ENCODE measurements at places on chromosomes 6 and 20.

DNA sequence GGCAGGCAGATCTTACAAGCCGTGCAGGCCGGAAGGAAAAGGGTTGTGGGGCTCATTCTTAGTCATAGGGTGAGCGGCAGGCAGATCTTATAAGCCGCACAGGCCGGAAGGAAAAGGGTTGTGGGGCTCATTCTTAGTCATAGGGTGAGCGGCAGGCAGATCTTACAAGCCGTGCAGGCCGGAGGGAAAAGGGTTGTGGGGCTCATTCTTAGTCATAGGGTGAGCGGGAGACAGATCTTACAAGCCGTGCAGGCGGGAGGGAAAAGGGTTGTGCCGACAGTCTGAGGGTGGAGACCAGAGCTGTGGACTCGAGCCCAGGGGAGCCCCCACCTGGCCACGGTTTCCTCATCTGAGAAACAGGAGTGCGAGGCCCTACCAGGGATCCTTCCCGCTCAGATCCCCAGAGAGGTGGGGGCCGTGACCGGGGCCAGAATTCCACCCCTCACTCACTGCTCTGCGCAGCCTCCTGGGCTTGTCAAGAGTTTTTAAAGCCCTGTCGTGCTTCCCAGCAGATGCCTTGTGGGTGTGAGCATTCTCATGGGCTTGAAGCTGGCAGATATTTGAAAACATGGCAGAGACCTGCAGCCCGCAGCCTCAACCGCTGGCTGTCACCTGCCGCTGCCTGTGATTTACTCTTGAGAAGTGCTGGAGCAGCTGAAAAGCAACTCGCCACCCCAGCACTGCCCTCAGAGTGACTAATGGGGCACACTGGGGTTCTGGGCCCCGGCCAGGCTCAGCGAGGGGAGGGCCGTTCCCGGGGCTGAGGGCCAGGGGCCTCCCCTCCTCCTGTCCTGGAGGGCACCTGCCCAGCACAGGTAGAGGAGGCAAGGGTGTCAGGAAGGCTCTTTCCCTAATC lies 31.9 kb downstream of the NTSR1 start:
- DNase-seq, result peak; percentile 27

- no peak for DNase-seq
These were observed 105.0 kb upstream of the MAP3K7 start for GRCh38 chr6:90691823-90692222.

DNA sequence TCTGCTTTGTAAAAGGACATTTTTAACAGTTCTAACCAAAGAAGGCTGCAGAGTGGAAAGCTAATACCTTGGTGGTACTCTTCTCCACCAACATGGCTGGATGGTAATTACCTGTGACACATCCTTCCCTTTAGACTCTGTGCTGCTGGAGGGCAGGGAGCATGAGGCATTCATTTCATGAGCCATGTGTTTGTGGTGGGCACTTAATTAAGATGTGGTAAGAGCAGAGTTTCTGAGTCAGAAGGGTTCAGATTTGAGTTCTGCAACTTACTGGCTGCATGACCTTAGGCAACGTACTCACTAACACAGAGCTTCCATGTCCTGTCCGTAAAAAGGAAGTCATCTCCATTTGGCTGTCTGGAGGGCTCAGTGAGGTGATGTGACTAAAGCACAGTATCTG lies 9.1 kb upstream of the ZNF133 start:
- DNase-seq, result no peak

- no peak for DNase-seq
These were observed 7.3 kb downstream of the TRDN start for GRCh38 chr6:123629258-123629941.

DNA sequence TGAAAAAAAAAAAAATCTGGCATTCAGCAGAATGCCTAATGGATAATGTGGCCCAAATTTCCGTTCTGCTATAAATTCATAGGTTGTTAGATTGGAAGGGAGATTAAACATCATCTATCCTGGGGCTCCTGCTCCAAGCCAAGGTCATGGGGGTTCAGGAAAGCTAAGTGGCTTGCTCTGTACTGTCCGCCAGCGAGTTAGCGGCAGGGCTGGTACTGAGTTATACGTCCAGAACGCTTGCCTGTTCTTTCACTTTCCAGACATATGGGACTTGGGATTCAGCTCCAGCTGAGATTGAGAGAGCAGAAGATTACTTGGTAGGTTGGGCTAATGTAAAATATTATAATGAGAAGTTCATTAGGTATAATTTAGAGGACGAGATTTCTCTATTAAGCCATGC lies 858 bp downstream of the RWDD1 start:
- peak; percentile 51 for DNase-seq

- DNase-seq, result no peak
These were observed 377.1 kb downstream of the ESR1 start for GRCh38 chr6:152184573-152184916.

DNA sequence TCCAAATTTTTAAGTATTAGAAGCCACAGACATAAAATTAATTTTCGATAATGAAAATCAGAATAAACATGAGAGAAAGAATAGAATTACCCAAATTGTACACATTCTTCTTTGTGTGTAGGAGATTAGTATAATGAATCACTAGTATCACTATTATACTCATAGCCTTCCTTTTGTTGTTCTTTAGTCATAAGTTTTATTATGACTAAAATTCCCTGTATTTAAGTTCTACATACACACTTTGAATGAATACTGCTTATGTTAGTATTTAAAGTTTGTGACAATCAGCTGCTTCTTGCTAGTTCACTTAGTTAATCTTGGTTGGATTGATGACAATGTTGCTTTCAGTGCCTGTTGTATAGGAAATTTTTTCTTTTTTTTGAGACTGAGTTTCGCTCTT lies 72.7 kb downstream of the CCDC170 start:
- DNase-seq, result no peak

DNA sequence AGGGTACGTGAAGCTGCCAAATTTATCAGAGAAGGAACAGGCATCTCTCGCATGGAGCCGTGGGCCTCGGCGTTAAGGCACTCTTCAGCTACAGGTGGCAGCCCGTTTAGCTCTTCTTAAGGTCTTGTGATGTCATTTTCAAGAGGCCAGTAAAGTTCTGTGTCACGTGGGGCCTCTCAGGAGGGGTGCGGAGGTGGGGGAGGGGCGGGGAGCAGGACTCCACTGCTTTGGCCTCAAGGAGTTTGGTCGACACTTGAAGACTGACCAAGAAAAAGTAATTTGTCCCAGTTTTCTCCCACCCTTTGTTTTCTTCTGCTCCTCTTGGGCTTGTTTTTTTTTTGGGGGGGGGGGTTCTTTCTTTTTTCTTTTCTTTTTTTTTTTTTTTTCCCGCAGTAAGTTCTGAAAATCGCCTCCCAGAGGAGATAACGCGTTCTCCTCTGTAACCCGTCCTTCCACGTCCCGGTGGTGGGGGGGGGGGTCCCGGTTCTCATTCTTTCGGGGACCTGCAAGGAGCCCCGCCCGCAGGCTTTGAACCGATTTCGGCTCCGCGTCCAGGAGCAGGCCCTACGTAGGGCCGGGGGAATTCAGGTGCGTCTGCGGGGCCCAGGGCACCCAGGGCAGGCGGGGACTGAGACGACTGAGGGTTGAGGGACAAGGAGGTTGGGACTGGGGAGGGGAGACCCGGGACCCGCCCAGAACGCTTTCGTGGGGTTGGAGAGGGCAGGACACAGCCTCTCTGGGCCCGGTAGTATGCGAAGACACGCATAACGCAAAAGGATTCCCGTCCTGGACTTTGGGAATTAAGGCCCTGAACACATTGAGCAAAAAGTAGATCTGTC lies 26.0 kb downstream of the GPX6 start:
- DNase-seq, result peak; percentile 29

DNA sequence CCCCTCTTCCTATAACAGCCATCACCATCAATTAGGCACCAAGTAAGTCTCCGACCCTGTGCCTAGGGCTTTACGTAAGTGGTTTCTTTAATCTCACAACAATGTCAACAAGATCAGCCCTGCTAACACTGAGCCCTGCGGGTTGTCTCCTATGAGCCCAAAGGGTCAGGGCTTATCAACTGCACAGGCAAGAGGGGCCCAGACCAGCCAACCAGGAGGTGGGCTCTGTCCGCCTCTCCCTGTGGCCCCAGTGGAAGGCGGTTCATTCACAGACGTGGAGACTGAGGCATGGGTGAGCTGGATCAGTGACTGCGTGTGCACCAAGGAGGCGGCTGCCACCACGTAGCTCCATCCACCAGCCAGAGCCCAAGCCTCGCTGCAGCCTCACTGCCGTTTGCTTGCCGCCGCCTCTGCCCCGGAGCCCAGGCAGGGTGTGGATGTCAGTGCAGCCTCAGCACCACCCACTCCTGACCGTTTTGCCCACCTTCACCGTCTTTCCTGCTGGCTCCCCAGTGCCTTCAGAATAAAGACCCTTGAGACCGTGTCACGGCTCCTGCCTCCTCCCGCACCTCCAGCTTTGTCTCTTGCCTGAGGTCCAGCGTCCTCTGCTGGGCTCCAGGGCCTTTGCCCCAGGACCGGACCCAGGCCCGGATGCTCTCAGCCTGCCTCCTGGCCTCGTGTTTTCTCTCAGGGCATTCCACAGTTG lies 78.7 kb downstream of the DLL1 start:
- DNase-seq, result no peak

DNA sequence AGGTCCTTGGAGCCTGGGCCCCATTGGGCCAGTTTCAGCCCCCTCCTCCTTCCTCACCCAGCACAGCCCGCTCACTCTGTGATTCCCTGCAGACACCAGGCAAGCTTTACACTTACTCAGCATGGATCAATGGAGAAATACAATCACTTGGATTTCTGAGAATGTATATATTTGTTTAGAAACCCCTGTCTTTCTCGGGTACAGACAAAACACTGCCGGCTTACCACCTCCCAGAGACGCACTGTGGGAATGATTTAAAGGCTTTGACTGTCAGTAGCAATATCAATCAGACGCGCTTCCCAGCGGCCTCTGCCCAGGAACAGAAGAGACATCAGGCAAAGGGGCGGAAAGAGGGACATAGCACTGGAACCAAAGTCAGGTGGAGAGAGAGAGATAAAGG lies 186.5 kb downstream of the MAFB start:
- peak; percentile 23 for DNase-seq
